ENCODE measurements at places on chromosomes 3 and 15.

GRCh38 chr15:81569286-81570080 is 195.5 kb upstream of the TMC3 start:
- no peak for DNase-seq

DNA sequence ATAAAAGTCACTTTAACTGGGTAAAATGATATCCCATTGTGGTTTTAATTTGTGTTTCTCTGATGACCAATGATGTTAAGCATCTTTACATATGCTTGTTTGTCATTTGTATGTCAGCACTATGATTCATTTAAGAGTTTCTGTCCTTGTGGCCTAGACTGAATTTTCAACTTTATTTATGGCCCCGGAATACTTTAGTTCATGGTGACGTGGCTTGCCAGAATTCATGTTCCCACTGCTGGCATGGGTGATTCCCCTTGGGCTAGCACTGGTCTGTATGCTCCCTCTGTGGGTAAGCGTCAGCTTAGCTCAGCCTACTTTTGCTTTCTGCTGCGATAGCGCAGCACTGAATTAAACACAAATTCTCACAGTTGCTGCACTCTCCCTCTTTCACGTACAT is 436.3 kb upstream of the SGO1 start:
- DNase-seq = no peak

GRCh38 chr3:127775398-127776109 is 46.8 kb downstream of the MGLL start:
- DNase-seq = no peak

GRCh38 chr3:3675801-3676200 is 123.4 kb upstream of the LRRN1 start:
- DNase-seq = no peak

DNA sequence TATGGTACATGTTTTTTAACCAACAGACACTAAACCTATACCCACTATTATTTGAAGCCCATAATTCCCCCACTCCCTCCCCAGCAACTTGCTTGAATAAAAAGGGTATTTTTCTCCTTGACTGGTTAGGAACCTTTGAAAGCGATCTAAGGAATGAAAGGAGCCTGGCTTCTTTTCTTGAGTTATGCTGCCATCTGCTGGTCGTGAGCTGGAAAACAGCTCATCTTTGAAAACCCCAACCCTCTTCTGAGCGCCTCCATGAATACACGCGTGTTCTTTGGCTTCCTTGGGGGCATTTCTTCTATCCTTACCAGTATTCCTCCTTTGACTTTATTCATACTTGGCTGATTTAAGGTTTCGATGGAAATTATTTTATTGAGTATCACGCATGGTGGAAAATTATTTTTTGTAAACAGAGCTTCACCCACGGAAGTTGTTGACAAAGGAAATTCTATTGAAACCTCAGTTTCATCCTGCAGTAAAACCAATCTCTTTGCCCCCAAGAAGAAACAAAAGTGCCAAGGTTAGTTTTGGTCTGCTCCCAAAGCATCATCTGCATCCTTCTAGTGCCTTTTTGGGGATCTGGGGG is 171.6 kb downstream of the SV2B start:
- peak; percentile 67 for DNase-seq

GRCh38 chr3:72339670-72340030 is 508.6 kb downstream of the SHQ1 start:
- no peak for DNase-seq

- no peak for DNase-seq
These were observed 244.0 kb downstream of the GABRG3 start for GRCh38 chr15:27214961-27215360.

DNA sequence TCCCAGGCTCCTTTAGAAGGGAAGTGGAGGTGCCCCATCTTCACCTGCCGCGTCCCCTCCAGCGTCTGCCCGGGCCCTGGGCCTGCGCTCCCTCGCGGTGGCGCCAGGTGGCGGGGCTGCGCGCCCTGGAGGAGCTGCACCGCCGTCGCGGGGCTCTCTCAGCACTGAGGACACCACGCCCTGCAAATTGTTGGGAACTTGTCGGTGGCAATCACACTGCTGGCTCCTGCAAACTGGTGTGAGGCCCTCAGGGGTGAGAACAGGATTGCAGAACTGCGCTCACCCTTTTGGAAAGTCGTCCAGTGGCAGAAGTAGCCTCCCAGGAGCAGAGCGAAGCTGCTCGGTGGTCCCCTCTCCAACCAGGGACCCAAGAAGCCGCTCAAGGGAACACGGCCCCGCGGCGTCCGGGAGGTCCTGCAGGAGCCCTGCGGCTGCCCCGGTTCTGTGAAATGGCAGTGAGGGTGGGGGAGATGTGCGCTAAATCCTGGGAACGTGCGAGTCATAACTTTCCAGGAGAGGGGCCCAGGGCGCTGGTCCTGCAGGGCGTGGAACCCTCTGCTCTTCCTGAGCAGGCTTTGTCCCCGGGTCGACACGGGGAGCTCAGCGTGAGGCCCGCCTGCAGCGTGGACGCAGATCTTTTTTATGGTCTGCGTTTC is 995 bp upstream of the LRRK1 start:
- DNase-seq = peak; percentile 34

DNA sequence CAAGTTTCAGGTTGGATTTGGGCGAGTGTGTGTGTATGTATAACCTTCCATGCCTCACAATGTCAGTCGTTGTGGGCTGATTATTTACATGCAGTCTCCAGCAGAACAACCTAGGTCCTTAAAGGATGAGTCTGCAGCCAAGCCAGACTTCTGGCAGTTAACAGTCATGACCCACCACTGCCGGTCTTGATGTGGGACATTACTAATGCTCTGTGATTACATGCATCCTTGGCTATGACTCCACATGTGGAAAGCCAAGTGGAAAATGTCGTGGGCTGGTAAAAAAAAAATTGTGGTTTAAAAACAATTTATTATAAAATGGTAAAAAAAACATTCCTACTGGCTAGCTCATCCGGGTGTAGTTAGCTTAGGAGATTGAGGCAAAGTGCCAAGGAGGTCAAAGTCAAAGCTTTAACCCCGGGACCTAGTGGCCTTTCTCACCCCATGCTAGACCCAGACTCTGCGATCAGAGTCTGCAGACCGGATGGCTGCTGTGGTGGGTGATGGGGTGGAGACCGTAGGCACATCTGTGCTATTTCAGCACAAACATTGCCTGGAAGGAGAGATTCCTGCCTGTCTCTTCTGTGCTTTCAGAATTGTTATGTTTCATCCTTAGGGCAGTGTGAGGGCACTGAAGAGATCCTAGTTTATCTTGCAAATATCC is 6.8 kb downstream of the RARRES1 start:
- no peak for DNase-seq

DNA sequence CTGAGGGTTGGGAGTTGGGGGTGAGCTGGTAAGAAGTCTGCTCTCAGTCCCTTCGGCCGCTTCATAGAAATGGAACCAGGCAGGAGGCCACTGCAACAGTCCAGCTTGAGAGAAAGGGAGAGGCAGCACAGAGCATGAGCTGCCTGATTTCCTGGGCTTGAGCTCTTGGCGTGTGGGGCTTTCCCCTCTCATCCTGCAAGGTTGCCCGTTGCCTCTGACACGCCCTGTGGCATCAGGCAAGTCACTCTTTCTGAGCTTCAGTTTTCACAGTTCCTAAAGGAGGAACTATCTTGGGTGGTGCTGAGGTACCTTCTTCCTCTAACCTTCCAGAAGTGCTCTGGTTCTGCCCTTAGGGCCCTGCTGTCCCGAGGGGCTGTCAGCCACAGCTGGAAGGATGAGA is 4.9 kb downstream of the MESP2 start:
- peak; percentile 24 for DNase-seq

- no peak for DNase-seq
These were observed 243.7 kb downstream of the TLE3 start for GRCh38 chr15:69854001-69854400.

DNA sequence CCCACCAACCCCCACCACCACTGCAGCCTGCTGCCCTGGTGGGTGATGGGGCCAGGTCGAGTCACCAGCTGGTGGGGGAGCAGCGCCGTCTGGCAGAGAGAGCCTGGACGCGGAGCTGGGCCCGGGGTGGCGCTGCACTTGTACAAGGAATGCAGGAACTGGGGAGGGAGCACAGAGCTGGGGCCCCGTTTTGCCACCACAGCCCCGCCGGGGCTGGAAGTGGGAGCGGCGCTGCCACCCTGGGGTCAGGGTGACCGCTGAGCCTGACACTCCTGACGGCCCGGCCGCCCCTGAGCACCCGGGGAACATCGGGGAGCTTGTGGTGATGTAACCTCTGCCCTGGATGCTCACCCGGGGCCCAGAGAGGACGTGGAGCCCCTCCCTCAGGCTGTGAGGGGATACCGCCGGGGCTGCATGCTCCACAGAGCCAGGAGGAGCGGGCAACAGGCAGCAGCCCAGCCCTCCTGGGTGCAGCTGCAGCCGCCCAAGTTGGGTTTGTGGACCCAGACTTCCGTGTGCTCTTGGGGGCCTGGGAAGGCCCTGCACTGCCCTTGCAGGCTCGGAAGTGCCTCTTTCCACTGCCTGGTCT is 32.6 kb upstream of the IREB2 start:
- no peak for DNase-seq

DNA sequence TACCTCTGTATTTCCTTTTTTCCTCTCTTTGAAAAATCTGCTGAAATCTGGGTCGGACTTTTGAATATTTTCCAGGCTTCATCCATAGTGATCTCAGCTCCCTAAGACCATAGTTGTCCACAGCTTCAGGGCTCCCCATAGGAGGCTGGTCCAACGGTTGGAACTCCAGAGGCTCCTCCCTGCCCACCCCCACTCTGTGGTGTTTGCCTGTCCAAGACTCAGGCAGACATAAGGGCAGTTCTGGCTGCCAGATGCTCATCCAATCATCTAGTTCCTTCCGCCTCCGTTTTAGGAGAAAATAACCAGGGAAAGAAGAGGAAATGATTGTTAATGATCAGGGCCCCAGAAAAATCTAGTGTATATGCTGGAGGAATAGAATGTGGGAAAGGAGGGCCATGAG is 27.9 kb upstream of the PRTG start:
- no peak for DNase-seq

DNA sequence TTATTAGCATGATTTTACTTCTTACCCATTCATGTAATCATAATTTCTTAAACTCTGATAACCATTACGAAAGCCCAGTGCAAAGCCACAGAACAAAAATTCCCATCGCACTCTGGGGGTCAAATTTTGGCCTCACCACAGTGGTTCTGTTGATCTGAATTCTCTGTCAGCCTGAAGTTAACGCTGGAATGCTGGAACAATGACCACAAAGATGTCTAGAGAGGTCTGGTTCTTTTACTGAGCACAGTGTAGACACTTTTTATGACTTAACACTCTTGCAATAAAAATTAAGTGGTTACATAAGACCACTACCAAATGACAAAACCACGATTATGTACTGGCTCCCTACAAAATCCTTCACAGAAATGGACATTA is 94.7 kb downstream of the PDZRN3 start:
- DNase-seq = no peak

GRCh38 chr3:21390856-21391255 is 360.2 kb downstream of the ZNF385D start:
- no peak for DNase-seq

DNA sequence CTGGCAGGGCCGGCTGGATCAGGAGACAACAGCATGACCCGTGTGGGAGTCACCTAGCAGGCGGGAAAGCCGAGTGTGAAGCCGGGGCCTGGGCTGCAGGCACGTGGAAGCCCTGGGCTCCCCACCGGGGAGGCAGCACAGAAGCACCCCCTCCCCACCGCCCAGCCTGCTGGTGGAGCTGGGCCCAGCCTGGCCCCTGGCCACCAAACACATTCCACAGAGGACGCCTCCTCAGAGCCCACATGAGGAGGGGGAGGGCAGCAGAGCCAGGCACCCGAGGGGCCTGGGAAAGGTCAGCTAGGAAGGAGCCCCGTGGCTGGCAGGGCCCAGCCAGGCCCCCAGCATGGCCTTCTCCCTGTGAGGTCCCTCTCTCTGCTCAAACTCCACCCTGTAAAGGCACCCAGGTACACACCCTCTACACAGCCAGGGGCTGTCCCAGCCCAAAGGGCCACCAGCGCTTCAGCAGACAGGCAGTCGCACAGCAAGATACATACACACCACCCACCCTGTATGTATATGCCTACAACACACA is 4.5 kb downstream of the PLXNB1 start:
- no peak for DNase-seq

DNA sequence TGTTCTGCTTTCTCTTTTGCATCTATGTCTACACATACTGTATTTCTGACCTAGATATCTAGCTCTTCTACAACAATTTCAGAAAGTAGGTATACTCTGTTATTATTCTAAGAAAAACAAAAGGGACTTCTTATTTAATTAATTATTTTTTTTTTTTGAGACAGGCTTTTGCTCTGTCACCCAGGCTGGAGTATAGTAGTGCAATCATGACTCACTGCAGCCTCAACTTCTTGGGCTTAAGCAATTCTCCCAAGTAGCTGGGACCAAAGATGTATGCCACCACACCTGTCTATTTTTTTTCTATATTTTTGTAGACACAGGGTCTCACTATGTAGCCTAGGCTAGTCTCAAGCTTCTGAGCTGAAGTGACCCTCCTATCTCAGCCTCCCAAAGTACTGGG is 130.6 kb downstream of the MBNL1 start:
- DNase-seq = peak; percentile 43

DNA sequence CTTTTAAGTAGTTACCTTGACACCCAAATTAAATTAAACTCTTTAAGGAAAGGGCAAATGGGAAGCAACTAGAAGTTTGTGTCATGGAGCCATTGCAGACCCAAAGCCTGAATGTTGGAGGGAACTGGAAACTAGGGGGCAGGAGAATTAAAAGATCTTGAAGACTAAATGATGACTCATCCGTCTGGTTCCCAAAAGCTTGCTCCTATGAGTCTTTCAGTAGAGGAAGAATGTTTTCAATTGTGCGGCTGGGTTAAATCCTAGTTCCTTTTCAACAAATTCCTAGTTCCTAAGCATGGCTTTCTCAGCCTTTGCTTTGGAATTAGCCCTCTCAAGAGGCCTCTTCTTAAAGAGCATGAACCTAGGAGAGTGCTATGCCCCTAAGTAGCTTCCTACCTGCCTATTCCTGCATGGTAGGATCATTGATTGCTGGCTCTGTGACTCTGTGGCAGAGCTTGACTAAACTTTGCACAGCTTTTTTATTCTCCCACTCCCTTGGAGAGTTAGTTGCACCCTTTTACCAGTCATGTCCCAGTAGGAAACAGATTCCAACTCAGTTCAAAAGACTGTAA is 17.7 kb downstream of the CLEC3B start:
- no peak for DNase-seq

DNA sequence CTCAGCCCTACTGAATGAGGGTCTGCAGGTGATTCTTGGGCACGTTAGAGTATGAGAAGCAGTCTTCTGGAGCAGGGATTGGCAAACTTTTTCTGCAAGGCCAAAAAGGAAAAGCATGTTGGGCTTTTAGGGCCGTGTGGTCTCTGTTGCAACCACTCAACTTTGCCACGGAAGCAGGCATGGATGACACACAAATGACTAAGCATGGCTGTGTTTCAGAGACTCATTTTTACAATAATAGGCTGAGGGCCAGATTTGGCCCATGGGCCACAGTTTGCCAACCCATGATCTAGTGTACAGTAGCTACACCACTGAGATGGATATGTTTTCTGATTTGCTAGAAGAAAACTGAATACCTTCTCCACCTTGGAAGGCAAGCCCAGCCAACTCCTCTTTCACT is 66.1 kb upstream of the PRICKLE2 start:
- DNase-seq = no peak
